ENCODE measurements at places on chromosomes 2 and 18.

DNA sequence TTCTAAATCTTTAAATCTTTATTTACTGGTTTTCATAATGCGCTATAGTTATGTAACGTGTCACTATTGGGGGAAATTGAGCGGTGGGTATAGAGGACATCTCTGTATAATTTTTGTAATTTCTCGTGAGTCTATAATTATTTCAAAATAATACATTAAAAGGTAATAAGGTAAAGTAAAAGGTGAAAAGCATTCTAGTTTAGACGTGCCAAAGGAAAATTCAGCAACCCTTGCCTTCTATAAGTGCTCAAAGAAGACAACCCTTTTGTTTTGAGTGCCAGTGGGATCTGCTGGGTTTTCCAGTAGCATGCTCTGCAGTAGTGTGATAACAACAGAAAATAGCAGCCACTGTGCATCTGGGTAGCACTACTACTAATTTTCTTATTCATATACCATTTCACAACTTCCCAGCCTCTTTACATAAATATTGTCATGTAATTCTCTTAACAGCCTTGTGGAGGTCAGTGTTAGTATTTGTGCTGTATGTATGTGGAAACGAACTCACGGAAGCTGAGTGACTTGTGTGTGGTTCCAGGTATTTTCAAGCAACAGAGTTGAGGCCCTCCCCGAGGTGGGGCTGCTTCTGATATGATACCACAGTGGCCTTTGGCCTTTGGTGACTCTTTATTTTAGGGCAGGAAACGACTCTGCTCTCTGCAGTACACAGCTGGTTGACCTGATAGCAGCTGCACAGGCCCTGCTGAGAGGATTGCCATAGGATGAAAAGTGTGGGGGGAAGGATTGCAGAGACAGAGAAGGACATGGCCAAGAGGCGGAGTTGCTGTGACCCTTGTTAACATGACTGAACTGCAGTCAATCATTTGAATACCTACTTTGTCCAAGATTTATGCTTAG lies 104.5 kb downstream of the TDRD15 start:
- DNase-seq: no peak

DNA sequence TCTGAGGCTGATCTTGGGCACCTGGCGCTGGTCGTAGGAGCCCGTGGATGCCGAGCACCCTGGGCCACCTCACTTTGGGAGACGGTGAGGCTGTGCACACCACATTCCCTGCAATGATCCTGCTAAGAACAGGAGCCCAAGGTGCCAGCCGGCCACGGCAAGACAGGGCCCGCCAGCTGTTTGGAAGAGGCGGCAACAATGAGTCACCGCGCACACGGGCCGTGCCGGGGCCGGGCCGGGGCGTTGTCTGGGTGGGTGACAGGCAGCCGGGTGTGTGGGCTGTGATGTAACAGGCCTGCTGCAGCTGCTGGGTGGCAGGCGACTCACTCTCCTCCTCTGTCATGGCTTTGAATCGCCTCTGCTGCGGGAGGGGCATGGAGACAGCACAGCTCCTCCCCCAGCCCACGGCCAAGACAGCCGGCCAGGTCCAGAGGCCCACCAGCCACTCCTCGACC lies 49.7 kb upstream of the ODC1 start:
- DNase-seq: no peak

DNA sequence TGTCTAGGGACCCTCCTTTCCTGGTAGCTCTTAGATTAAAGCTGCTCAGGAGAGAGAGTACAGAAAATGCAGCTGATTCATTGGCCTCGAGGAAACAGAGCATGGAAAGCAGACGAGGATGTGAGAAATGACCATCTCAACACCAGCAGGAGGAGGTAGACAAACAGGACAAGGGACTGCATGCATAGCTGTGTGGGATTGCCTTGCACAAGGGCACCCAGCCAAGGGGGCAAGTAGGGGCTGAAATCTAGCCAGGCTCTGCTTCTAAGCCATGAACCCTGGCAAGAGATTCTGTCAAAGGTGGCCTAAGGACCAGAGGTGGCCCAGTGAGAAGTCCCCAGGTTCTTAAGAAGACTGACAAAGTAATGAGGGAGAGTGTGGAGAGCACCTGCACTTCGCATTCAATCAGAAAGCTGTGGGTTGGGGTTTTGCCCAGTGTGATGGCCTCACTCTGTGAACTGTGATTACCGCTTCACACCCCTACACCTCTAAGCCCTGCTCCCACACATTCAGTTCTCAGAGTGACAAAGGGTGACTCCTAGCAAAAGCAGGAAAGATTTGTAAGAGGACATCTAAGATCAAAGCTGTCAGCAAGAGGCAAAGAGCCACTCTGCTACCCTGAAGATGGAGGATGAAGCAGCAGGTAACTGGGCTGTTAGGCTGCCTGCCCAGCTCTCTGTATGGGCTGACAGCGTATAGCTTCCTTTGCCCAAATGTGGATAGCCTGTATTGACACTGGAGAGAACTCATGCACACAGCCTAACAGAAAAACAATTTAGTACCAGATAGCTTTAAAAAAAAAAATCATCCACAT lies 151.3 kb upstream of the PELI1 start:
- no peak for DNase-seq

GRCh38 chr2:159851941-159852340 lies 53.9 kb upstream of the CD302 start:
- DNase-seq: no peak

DNA sequence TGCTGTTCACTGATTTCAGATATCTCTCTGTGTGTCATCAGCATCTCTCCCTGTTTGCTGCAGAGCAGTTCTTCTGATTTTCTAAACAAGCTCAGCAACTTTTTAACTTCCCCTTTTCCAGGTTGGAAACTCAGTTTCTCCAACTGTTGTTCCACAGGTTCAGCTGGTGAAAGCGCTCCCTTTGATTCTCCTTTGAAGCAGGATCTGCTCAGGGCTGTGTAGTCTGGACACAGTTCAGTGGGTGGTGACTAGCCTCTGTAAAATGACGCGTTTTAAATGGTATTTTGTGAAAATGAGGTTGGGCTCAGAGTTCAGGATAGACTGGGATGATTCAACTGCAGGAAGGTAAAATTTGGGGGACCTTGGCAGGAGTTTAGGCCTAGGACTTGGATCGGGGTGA lies 106.3 kb downstream of the TRIM43 start:
- DNase-seq: no peak

GRCh38 chr18:36199691-36200295 lies 12.5 kb downstream of the MOCOS start:
- no peak for DNase-seq

- no peak for DNase-seq
These were observed 3.6 kb downstream of the ACTR1B start for GRCh38 chr2:97660044-97660774.

DNA sequence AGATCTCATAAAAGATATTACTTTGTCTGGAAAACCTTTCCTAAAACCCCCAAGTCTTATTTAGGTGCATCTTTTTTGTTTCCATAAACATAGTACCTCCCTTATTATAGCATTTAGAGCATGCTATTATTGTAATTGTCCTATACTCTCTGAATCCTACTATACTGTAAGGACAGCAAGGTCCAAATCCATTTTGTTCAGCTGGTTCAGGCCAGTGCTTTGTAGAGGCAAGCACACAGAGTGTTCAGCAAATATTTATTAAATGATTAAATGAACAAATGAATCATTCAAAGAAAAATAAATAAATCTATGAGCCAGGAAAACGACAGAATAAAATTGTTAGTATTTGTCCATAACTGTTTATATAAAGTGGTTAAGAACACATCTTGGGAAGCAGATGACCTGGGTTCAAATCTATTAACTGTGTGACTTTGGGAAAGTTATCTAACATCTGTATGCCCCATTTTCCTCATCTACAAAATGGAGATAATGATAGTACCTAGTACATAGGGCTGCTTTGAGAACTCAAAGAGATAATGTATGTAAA lies 86.0 kb downstream of the COL3A1 start:
- no peak for DNase-seq

- DNase-seq: no peak
These were observed 874 bp downstream of the CLIP4 start for GRCh38 chr2:29115797-29116781.

DNA sequence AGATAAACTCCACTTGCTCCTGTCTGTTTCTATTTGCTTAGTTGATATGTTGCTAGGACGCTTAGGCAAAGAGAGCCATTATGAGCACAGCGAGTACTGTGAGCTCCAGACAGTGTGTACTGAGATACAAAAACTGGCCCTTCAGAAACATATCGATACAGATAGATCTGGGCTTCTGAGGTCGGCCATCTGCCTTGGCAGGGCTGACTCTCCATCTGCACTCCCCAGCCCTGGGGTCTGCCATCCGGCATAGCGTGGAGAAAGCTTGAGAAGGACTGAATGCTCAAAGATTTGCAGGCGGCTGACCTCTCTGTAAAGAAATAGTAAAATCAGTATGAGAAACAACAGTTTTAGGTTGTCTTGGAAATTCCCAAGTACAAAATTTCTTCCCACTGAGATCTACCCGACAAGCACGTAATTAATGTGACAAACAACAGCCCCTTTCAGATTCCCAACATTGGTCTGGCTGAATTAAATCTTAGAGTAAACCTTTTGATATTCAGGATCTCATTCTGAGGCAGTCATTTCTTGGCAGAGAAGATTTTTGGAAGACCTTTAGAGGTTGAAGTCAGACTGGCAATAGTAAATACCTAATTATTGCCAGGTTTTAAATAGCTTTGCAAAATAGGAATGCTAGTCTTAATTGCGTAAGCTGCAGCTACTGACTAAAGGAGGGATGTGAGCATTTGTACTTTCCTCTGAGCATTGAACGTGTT lies 127.4 kb downstream of the CHST9 start:
- DNase-seq: no peak

DNA sequence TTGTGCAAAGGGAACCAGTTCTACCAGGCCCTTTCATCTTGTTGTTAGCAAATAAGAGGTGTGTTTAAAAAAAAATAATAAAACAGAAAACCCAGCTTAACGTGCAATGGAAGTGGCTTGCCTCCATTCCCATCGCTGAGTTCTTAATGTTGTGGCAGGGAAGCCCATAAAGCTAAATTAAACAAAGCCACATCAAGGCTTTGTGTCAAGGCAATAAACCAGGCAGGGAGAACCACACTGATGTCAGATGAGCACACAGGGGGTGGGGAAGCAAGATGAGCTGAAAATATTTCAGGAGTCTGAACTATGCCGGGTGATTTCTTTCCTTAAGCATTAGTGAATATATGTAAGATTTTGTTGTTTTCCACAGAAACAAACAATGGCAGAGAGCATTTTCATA lies 73.5 kb downstream of the PHLPP1 start:
- no peak for DNase-seq

DNA sequence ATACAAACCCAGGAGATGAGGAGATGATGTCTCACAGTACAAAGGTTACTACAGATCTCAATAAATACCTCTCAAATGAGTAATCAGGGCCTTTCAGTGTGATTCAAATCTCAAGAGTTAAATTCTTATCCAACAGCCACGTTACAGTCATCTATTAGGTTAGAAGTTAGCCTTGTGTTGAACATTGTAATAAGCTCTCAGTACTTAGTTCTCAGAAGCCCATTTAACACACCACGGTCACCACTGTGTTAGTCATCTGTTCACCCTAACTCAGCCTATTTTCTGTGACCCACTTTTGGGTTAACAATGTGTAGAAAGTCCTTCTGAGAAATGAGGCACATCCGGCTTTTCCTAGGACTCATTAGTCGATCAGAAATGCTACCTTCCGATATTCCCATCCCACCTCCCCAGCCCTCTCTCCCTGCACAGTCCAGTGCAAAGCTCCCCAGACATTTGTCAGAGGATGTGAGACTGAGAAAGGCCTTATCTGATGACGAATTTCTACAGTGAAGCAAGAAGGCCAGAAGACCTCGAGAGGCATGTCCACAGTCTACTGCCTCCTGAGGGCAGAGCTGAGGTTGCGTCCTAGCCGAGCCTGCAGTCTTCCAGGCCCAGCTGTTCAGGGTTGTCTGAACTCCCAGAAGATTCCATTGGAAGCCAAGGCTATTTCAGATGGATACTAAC lies 92.6 kb downstream of the ACTR2 start:
- DNase-seq: no peak

DNA sequence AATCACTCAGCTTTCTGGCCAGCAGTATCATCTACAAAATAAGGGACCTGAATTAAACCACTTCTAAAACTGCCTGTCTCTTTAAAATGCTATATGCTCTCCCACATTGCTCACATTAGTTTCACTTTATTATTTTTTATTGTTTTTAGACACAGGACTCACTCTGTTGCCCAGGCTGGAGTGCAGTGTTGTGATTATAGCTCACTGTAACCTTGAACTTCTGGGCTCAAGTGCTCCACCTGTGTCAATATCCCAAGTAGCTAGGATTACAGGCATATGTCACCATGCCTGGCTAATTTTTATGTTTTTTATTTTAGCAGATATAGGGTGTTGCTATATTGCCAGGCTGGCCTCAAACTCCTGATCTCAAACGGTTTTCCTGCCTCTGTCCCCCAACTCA lies 591.3 kb upstream of the ZNF804A start:
- no peak for DNase-seq

- DNase-seq: no peak
These were observed 3.6 kb downstream of the DIS3L2 start for GRCh38 chr2:231965102-231965501.

GRCh38 chr18:77167251-77167650 lies 34.7 kb upstream of the MBP start:
- DNase-seq: no peak

DNA sequence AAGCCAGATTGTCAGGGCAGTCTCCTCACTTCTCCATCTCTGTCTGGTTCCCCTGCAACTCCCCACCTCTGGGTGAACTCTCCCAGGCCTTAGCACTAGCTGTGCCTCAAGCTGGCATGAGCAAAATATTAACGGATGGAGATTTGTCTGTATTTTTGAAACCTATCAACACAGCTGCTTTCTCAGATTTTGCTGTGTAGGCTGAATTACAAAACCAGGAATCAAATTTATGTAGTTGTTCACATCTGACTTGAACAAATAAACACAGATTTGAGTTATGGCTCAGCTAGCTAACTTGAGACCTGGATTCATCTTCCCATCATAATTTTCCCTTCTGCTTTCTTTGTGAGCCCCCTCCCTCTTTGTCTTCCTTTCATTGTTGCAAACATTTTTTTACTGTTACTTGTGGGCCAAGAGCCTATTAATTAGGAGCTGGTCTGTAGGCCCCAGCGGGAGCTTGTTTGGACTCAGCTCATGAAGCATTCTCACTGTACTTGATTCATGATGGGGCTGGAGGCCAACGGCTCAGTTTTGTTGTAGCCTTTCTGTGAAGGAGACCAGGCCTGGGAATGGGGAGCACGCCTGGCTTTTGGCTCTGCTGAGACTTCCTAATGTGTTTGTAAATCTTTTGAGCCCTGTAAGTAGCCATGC lies 164.1 kb upstream of the GATA6 start:
- peak; percentile 65 for DNase-seq
